ENCODE measurements at places on chromosomes 2 and 18.

GRCh38 chr2:75482398-75482797 lies 78.3 kb downstream of the EVA1A start:
- no peak for DNase-seq

DNA sequence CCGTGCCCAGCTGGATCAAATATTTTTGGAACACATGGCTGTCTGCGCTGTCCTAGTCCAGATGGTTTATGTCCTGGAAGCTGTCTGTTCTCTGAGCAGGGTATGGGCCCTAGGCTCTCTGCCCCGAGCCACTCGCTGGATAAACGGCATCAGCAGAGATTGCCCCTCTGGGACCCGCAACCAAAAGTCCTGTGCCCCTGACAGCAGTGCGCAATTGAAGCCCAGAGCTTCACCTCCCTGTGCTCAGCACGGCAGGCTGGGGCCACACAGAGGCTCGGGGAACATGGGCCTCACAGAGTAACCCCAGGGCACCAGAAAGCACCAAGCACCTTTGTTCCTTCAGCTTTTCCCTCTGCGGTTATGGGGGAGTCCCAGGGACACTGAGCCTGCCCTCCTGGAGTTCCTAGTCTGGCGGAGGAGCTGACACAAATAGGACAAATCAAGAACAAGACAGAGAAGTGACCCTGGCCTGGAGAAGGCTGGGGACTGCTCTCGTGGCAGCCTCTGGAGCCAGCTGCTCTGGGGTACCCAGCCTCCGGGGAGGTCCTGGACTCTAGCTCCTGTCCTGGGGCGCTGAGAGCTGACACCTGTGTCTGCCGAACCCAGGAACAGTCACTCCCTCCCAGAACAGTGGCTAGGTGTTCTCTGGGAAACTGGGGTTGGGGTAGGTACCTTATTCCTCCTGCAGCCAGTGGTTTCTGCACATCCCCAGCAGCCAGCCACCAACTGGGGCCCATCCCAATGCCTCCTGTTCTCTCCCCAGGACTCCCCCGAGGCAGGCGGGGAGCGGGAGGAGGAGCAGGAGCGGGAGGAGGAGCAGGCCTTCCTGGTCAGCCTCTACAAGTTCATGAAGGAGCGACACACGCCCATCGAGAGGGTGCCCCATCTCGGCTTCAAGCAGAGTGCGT lies 12.3 kb downstream of the ARID5A start:
- no peak for DNase-seq

- DNase-seq, result no peak
These were observed 16.5 kb downstream of the SEPTIN10 start for GRCh38 chr2:109597283-109597682.

DNA sequence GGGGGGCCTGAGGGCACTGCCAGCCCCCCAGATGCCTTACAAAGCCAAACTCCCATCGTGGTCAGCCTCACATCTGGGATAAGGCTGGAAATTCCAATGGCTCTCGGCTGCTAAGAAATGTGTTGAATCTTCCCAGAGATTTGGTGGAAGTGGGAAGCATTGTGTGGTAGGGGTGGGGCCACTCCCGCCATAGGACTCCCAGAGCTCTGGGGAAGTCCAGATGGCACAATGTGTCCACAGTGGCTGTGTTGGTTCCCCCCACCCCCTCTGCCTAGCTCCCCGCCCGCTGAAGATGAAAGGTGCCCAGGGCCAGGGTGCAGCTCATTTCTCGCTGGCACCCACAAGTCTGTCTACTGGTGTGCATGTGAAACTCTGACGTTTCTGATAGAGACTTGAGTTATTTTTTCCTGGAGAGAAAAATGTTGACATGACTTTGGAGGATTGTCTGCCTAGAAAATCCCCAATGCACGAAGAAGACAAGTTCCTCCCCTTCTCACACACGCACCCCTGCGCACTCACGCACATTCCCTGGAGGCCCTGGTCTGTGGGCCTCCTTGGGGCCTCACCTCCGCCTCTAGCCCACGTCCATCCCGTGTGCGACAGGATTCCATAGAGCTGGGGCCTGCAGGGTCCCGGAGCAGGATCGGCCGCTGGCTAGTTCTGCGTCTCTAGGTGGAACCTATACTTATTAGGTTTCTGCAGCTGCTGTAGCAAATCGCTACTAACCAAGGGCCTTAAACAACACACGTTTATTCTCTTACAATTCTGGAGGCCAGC lies 199.1 kb downstream of the ZFP36L2 start:
- DNase-seq, result no peak

DNA sequence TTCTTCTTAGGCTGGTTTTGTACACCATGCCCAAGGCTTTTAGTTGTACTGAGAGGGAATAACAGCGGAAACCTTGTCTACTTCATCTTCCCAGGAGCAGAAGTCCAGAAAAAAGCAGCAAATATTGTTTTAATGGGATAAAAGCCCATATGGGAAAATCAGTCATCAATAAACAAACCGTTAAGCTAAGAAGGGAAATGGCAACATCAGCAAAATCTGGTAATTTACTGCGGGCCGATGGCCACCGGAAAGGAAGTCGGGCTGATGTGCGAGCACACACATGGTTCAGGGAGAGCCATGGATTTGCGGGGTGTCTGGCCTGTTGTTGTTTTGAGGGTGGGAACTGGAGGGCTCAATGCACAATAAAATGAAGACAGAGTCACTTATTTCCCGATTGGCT lies 300.7 kb upstream of the RAB6C start:
- DNase-seq, result no peak

GRCh38 chr2:66565291-66565690 lies 130.4 kb downstream of the MEIS1 start:
- no peak for DNase-seq

GRCh38 chr2:208266936-208267335 lies 881 bp downstream of the PIKFYVE start:
- DNase-seq, result no peak

- DNase-seq, result no peak
These were observed 636.0 kb downstream of the NR4A2 start for GRCh38 chr2:155696571-155696970.

DNA sequence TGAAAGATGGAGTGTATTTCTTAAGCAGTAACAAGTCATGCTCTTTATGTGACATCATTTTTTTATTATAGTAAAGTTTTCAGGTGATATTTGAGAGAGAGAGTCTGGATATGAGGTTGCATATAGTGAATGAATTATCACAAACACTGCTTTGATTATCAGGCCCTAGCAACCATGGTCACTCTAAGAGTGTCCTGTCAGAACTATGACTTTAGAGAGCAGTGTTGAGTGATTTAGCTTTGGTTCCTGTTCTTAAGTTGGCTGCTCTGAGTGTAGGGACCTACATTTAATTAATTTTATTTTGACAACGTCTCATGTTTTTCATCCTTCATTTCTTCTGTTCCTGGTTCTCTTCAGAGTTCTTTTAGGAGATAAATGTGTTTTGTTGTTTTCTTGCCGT lies 275.5 kb downstream of the KCNJ3 start:
- no peak for DNase-seq

DNA sequence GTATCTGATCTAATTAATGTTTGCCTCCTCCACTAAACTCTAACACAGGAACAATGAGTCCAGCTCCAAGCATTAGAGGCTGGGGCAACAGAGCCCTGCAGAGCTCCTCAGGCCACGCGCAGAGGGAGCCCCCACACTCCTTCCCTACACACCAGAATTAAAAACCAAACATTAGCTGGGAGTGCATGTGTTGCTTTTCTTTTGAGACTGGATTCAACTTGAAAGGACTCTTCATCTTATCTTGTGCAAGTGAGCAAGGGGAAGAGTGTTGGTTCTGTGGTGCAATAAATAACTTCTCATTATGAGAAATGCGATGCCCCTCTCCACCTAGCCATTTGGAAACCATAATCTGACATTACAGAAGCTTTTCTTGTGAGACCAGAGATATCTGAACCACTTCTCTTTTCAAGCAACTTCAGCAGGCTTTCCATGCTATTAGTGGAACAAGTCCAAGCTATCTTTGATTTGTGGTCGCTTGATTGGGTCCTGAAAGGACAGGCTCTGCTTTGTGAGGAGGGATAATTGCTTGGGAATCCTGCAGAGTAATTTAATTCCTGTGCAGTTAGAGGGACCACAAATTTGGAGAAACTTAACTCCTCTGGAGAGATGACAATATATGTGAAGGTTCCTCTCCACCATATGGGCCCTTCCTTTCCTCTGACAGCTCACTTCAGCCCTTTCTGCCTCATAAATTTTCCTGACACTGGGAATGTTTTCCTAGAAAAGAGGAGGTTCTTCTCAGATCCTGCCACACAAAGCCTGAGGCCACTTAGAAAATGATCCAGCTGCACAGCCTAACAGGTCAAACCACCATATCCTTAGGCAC lies 112.5 kb downstream of the ATL2 start:
- DNase-seq, result no peak

DNA sequence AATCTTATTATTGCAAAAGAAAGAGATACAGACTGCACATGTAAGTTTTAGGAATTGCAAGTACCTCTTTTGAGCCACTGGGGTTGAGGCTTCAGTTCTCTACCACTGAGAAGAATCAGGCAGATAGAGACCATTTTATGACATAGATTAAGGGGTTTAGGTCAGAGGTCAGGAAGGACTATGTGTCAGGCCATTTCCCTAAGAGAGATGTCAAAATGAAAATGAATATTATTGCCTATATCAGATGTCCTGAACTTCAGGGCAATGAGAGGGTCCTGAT lies 113.7 kb downstream of the GATA6 start:
- DNase-seq, result no peak

GRCh38 chr2:216799873-216800431 lies 59.9 kb downstream of the TNP1 start:
- DNase-seq, result no peak

GRCh38 chr2:167964650-167965413 lies 282.6 kb downstream of the STK39 start:
- no peak for DNase-seq

DNA sequence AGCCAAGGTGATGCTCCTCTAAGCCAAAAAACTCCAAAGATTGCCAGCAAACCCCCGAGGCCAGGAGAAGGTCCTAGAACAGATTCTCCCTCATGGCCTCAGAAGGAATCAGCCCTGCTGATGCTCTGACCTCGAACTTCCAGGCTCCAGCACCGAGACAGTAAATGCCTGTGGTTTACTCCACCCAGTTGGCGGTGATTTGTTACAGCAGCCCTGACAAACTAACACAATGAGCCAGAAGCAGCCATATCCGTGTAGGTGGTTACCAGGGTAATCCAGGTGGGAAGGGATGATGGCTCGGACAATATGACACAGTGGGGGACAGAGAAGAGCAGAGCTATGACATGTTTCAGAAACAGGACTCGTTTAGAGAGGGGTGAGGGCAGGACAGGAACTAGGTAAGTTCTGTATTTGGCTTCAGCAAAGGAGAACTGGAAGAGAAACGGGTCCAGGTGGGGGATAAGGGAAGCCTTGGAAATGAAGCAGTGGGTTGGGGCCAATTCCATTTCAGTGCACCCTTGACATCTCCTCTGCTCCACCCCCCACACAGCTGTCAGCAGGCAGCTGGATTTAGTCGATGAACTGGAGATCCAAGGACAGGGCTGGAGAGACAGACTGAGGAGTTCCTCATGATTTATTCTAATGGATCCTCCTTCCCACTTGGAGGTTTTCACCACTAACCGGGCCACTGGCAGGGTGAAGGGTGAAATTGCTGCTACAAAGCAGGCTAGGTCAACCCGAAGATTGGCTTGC lies 179.7 kb upstream of the SH3BP4 start:
- DNase-seq, result no peak

DNA sequence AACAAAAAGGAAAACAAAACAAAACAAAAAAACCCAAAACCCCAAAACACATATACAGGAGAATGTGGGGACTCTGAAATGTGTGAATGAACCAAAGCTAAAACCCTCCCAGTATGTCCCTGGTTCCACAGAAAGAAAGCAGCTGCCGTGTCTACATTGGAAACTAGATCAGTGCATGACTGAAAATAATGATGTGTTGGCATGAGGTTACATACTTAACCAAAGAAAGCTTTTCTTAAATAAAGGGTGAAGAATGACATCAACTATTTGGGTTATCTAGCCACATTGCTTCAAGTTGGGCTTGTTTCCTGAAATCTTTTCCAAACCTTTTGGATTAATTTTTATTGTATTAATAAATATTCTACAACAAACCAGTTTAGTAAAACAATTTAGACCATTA lies 91.9 kb upstream of the FN1 start:
- DNase-seq, result no peak

GRCh38 chr2:172554352-172555271 lies 1.3 kb upstream of the PDK1 start:
- DNase-seq, result no peak

DNA sequence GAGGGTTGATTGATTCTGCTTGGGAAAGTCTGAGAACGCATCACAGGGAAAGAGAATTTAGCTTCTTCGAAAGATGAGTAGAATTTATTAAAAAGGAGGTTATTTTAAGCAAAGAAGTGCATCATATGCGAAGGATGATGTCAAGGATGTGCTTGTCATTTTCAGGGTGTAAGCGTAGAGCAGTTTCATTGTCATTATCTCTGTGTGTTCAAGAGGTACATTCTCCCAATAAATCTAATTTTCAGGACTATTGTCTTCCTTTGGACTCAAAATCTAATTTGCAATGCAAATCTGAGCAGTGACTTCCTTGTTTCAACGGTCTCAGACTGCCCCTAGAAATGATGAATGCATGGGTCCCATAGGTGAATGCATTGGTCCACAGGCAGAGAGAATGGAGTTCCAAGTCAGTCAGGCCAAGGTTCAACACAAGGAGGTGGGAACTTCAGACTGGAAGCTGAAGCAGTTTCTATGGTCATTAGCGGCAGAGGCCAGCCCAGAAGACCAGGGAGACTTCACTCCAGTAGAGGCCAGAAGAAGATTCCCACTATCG lies 99.8 kb downstream of the CDC42EP3 start:
- DNase-seq, result no peak

DNA sequence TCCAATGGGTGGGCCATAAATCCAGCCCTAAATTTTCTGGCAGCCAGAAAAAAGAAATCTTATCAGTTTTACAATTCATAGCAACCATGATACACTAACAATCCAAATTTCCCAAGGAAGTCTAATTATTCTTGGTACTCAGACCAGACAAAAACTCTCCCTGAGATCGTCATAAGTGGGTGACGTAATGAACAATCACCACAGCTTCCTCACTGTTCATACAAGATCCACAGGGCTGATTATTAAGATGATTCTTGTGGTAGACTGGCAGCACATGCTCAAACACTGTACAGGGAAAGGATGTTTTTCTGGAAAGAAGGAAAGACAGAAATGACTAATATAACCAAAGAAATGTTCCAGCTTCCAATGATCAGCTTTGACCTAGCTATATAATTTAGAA lies 178.3 kb upstream of the CRIM1 start:
- DNase-seq, result no peak

- DNase-seq, result no peak
These were observed 137.0 kb upstream of the NCKAP5 start for GRCh38 chr2:133705287-133705686.

GRCh38 chr2:143204062-143204461 lies 74.8 kb downstream of the ARHGAP15 start:
- DNase-seq, result no peak

DNA sequence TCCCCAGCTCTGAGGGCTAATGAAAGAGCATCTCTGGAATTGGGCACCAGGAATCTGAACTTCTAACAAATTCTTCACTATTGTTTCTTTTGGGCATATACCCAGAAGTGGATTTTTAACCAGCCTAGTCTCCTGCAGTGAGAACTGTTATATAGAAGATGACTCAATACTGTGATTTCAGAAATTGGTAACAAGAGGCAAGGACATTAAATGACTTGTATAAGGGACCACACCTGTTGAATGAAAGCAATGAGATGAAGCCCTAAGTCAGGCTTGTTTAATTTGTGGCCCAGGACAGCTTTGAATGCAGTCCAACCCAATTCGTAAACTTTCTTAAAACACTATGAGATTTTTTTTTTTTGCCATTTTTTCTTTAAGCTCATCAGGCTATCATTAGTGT lies 57.9 kb downstream of the EPC2 start:
- DNase-seq, result no peak
